ENCODE measurements at places on chromosomes 6 and 20.

- DNase-seq = no peak
Observed at GRCh38 chr6:113141901-113142300, 715.2 kb upstream of the MARCKS start.

GRCh38 chr6:40349123-40349900 lies 237.9 kb downstream of the LRFN2 start:
- no peak for DNase-seq

GRCh38 chr6:101458826-101459225 lies 65.3 kb downstream of the GRIK2 start:
- DNase-seq = no peak

DNA sequence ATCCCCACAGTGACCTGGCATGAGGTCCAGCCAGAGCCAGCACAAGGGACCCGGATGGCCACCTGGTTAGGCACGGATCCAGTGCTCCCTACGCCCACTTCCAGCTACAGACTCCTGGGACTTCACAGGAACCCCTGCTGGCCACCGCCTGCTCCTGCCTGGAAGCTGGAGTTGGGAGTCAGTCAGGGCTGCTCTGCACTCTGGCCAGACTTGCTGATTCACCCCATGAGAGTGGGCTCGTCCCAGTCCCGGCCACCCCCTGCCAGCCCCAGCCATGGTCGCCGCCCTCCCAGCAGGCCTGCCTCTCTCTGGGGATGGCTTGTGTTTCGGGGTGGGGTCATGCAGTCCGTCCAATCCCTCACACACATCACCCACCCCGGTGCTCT lies 125.8 kb downstream of the DLL1 start:
- DNase-seq = no peak
